ENCODE measurements at places on chromosomes 16 and 17.

GRCh38 chr16:28931801-28932225 lies at the start of gene CD19:
Gene CD19, plus strand, starts transcription at chr16:28931971. Its CDS starts 30 bp downstream, at chr16:28932001.
- DNase-seq: no peak

DNA sequence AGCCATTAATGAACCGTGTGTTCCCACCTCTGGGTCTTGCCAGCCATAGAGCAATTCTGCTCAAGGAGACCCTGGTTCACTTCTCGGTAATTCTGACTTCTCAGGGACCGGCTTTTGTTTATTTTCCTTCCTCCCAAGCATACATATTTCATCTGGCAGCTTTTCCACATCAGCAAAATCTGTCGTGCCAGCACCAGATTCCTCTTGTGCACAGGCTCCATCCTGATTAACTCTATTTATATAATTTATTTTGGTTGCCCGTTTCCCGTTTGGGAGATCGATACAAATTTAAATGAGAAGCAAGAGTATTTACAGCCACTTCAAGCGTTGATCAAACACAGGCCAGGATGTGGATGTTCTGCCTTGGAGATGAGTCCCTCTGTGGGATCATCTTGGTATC lies 161.9 kb upstream of the XYLT1 start:
- DNase-seq: no peak

- no peak for DNase-seq
Measured at GRCh38 chr17:13395346-13395745, 206.4 kb downstream of the HS3ST3A1 start.

DNA sequence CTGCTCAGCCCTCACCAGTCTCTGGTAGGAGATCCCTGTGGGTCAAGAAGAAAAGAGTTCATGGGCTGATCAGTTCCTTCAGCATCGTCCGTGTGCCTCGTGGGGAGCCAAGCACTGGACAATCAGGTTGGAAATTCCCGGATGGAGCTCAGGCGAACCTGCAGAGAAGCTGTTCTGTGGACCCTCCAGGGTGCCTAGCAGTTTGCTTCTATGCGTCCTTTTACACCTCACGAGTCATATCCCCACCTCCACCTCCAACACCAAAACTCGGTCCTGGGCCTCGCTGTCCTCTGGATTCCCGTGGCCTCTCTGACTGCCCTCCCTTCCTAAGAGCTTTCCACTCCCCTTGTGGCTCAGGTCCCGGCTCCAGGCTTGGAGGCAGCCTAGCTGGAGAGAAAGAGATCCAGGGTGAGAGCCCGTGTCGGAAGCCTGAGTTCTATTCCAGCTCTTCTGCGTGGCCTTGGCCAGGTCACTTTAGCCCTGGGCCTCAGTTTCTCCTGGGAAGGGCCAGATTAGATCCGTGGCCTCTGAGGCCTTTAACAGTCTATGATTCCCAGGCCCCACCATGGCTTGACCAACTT lies 26.2 kb upstream of the PIK3R6 start:
- DNase-seq: no peak

DNA sequence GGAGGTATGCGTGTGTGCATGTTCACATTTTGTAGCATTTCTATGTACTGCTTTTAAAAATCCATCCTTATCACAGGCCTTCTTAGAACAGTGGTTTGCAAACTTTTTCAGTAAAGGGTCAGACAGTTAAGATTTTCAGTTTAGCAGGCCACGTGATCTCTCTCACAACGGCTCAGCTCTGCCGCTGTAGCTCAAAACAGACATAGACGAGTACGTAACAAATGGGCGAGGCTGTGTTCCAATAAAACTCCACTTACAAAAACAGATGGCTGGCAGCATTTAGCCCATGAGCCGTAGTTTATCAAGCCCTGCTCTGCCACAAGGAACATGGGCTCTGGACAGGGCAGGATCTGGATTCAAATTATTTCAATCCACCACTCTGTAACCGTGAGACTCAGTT lies 141.8 kb downstream of the XYLT1 start:
- DNase-seq: no peak

DNA sequence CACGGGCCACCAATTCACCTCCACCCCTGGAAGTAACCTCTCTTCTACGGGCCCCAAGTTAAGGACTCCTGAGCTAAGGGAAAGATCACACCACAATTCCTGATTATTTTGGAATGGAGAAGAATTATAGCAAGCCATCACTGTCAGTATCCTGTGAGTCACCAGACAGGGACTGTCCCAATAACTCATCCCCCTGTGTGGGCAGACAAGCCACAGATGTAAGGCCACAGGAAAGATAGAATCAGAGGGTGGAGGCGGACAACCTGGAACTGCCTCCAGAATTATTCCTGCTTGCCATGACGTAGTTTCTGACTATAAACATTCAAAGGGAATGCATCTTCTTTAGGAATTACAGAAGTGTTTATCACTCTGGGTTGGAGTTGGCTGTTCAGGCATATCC lies 5.8 kb upstream of the MYO1D start:
- no peak for DNase-seq

- DNase-seq: no peak
Measured at GRCh38 chr16:82660075-82660645, 33.4 kb downstream of the CDH13 start.

GRCh38 chr16:48276102-48276501 lies 28.8 kb upstream of the ABCC11 start:
- no peak for DNase-seq

DNA sequence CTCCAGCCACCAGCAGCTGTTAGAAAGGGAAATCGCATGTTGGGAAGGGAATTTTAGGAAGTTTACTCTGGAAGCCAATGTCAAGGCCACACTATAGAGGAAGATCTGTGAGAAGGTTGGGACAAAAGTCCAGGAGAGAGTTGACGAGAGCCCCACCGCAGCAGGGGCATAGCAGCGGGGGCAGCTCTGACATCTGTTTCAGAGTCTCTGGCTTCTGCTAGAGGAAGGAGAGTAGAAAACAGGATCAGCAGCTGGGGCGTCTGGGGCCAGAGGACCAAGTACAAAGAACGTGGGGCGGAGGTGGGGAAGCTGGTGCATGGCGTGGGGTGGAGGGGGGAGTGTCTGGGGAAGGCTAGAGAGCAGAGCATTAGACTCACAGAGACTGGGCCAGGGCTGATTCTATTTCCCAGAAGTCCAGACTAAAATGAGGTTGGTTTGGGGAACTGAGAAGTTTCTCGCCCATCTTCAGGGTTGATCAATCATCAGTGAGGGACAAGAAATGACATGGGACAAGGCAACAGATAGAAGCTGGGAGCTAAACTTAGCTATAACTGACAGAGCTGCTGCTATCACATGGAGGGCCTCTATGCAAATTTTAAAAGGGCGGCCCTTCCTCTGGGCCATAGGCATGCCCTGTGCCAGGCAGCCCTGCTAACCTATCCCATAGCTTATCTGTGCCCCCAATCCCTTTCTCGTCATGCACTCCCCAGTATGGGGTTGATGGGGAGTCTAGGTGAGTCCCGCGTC lies 1.2 kb downstream of the RABEP2 start:
- DNase-seq: no peak

GRCh38 chr17:66691644-66692420 lies 143.1 kb upstream of the CACNG5 start:
- no peak for DNase-seq

GRCh38 chr16:73086108-73086507 lies 38.2 kb upstream of the ZFHX3 start:
- DNase-seq: no peak

GRCh38 chr17:47660064-47660492 lies 10.4 kb downstream of the KPNB1 start:
- no peak for DNase-seq

DNA sequence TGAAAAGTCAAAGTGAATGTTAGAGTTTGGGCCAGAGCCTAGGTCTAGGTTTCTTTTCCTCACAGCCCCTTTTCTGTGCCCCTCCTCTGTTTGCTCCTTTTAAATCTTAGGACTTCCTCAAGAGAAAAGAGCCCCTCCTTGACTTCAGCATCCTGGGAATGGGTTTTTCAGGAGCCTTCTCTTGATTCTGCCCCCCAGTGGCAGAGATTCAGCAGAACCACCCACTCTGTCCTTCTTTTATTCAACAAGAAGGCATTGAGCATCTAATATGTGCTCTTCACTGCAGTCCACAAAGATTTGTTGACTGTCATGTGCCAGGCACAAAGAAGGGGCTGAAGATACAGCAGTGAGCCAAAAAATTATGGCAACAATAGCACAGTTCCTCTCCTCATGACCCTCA lies 270.8 kb upstream of the CDH5 start:
- DNase-seq: no peak

GRCh38 chr16:87416826-87417527 lies 24.8 kb downstream of the MAP1LC3B start:
- peak; percentile 50 for DNase-seq

GRCh38 chr17:78484271-78485246 lies 92.6 kb downstream of the DNAH17 start:
- DNase-seq: no peak

- DNase-seq: no peak
Measured at GRCh38 chr16:75761108-75761507, 34.8 kb upstream of the CPHXL start.

DNA sequence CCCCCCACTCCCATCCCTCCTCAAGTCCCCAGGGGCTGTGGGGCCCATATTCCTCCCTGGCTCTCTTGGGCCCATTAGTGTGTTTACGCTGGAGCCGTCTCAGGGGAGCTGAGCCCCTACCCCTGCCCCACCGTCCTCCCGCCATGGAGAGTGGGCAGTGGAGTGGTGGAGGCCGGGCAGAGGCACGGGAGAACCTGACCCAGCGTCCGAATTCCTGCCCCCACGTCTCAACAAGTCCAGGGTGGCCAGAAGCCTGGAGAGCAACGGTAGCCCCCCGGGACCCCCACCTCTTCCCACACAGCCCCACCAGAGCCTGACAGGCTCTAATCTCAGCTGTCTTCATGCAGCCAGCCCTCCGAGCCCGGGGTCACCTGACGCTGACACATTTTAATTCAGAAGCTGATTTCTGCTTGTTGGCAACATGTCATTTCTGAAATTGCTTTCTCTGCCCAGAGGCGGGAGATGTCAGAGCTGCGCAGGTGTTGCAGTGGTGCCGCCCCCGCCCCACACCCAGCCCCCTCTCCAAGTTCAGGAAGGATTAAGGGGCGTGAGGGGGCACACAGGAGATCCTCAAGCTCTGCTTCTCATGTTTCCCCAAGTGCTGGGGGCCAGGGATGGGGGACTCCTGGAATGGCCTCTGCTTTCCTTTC lies 32.6 kb downstream of the WNT9B start:
- no peak for DNase-seq

DNA sequence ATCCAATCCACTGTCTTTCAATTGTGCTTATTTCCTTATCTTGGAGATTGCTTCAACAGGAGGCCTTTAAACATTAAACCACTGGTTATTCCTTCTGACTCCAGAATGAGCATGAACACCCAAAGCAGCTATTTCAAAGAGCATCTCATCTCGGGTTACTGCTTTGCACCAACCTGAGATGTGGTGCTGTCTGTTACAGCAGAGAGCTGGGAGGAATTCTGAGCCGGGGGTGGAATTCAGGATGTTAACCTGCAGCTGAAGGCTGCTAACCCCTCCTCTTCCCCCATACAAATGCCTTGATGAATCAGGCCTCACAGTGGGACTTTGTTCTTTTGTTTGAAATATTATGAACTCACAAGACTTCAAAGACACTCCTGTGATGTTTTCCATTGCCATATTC lies 113.1 kb downstream of the SHISA9 start:
- no peak for DNase-seq
